Fibroblast of skin of left quadriceps (primary cell): ENCODE measurements at places on chromosomes 13 and 19.

GRCh38 chr13:112574416-112574815, 13.5 kb downstream of the TUBGCP3 start:
- DNase-seq, result no peak

- no peak for DNase-seq
Observed at GRCh38 chr19:38792250-38793111, 3.5 kb downstream of the LGALS7B start.

GRCh38 chr13:44735806-44736205, 159.7 kb upstream of the TSC22D1 start:
- DNase-seq, result no peak

DNA sequence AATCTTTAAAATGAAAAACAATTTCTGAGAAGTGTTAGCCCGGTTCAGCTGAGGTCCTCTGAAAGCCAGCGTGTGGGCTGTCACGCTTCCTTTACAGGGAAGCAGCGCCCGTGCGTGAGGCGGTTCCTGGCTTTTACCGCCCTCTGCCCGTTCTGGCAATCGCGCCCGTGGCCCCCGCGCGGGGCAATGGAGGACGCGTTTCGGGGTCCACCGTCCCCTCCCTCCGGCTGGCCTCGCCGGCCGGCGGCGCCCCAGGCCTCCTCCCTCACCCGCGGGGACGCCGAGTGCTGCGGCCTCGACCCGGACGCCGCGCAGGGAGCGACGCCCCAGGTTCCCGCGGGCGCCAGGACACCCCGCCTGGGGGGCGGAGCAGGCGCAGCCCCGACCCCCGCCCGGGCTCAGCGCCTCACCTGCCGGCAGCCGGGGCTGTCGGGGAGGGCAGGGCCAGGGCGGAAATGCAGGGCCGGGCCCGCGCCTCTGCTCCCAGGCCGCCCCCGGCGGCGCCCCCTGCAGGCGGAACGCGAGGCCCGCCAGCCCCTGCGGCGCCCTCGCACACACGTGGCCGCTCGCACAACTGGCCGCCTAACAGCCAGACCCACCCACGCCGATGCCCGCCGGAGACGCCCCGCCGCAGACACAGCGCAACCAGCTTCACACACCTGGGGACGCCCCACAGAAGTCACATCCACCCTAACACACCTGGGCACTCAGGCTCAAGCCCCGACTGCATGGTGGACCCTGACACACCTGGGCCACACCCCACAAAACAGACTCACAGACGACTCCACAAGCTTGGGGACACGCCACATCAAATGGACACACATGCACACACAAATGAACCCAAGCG, at the start of gene GGACT:
TSS of gene GGACT (minus strand) at position 459 of the 847 bp plus-strand sequence. CDS start 56,198 bp downstream, outside the sequence.
- peak; percentile 25 for DNase-seq

DNA sequence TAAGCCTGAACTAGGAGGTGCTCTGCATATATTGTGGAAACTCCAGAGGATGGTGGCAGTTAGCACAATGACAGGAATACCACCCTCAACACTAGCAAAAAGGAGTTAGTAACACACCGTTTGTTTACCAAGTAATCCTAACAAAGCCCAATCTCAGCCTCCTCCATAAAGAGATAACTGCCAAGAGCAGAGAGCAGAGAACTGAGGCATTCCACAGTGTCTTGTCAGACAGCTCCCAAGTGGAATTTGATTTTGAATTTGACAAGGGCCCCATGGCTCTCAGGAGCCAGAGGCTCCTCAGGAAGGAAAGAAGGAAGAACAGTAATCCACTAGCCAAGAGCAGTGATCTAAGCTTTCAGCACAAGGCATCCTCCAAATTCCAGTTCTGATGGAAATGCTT, 298.6 kb downstream of the DCLK1 start:
- no peak for DNase-seq

GRCh38 chr19:17999684-18000479, 8.1 kb upstream of the ARRDC2 start:
- DNase-seq, result no peak
